ENCODE measurements at places on chromosomes 5 and 9.
A peak's percentile ranks its signal among the peaks of the same experiment; 100 is the strongest.

DNA sequence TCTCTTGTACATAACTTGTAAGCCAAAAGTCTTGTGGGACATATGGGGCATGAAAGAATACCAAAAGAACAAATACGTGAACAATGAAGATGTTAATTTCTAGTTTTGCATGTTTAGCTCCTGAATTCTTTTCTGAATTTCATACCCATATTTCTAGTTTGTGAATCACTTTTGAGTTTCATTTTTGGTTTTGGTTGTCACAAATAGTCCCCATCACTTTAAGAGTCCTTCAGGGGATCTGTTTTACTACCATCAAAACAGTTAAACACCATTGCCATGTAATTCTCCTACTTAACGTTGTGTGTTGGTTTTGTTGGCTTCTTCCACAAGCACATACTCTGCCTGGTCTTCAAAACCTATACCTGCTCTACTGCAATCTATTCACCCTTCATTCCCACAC, 27.0 kb downstream of the VCAN start:
- DNase-seq, result no peak

DNA sequence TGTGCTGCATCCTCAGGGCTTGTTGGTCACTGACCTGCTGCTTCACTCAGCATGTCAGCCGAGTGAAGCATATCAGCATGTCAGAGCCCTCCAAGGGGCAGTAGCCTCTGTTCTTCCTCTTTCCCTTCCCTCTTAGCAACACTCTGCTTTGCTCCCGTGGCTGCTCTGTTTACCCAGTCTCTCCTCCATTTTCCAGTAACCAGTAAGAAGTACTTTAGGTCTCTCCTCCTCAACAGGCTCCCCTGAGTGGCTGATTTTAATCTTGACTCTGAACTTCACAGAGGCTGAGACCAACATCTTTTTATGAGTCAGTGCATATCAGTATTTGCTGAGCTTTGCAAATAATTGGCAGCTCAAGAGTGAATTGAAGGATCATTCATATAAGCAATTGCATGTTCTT, 18.6 kb upstream of the ADRB2 start:
- DNase-seq, result no peak

- DNase-seq, result no peak
Measured at GRCh38 chr9:79300068-79300467, 271.7 kb upstream of the TLE4 start.

DNA sequence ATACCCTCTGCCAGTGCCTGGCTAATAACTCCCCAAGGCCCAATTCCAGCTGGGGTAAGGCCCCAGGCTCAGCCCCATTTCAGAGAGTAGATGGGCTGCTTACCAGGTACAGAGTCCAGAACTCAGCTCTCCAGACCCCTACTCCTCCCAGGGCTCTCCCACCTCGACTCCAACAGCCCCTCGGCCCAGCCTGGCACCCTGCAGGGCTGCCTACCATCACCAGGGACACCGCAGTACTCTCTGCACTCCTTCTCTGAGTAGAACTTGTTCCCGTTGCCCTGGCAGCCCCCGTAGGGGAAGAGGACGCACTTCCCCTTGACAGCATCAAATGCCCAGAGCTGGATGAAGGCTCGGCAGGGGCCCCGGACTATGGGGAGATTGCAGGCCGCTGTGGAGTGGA, 17.4 kb downstream of the AMBP start:
- no peak for DNase-seq

DNA sequence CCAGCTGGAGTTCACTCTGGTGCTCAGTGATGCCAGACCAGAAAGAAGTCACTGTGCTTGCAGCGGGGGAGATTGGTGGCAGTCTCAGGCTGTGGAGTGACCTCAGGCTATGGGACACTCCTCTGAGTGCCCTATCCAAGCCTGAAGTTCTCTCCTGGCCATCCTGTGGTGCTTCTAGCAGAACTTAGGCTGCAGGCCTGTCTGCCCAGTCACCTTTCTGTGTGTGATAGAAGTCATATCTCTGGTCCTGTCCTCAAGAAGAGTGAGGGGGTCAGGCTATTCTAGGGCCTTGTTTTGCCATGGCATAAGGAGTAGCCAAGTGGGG, 9.3 kb downstream of the PDLIM4 start:
- no peak for DNase-seq

GRCh38 chr5:94793113-94793815, 174.8 kb downstream of the SLF1 start:
- no peak for DNase-seq

GRCh38 chr5:73692981-73693380, 67.0 kb downstream of the ARHGEF28 start:
- DNase-seq, result no peak

GRCh38 chr9:21016701-21017491, 14.5 kb downstream of the HACD4 start:
- no peak for DNase-seq

- DNase-seq, result no peak
Measured at GRCh38 chr9:35681341-35682002, 7.7 kb downstream of the CA9 start.

- DNase-seq, result no peak
Measured at GRCh38 chr9:134253606-134254205, 72.5 kb upstream of the RXRA start.

DNA sequence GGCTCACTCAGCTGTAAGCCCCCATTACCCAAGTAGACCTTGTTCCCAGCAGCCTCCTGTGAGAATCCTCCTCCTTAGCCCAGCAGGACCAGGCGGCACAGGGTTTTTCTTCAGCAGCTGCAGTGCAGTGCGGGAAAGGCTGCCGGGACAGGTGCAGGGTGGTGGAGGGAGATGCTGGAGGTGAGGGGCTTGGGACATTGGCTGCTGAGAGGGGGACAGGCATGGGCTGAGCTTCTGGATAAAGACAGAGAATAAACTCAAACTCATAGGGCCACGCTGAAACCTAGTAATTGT, 174.7 kb downstream of the CACNA1B start:
- DNase-seq, result no peak

GRCh38 chr5:68049053-68049713, 166.4 kb upstream of the PIK3R1 start:
- no peak for DNase-seq

DNA sequence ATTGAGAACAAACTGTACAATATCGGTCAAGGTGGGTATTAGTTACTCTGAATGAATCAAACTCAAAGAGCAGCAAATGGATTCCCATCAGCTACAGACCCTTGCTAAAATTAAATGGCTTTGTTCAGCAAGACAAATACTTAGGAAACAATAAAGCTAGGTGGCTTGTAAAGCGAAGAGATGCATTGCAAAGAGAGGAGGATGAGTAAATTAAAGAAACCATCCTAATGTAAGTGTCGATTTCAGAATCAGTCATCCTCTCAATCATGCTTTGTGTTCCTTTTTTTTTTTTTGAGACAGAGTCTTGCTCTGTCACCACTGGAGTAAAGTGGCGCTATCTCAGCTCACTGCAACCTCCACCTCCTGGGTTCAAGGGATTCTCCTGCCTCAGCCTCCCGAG, 359.2 kb upstream of the ZNF462 start:
- DNase-seq, result no peak

GRCh38 chr5:84403773-84404172, 19.1 kb upstream of the EDIL3 start:
- DNase-seq, result no peak

GRCh38 chr5:132267931-132268768, 10.7 kb downstream of the PDLIM4 start:
- DNase-seq, result no peak

DNA sequence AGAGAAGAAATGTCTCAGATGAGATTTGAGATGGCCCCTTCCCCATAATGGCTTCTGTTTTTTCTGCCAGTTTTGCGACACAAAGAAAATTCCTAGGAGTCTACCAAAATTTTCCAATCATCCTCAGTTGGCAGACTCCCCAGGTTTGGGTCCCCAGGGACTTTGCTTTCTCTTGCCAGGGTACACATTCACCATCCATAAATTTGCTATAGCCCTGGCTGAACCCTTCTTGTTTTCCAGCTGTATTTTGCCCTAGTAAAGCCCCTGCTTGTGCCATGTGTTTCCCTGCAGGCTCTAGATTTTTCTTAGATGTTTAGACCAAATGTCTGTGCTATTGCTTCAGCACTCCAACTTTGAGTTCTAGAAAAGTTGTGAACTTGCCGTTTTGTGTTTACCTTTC, 283.2 kb downstream of the ANXA1 start:
- no peak for DNase-seq

DNA sequence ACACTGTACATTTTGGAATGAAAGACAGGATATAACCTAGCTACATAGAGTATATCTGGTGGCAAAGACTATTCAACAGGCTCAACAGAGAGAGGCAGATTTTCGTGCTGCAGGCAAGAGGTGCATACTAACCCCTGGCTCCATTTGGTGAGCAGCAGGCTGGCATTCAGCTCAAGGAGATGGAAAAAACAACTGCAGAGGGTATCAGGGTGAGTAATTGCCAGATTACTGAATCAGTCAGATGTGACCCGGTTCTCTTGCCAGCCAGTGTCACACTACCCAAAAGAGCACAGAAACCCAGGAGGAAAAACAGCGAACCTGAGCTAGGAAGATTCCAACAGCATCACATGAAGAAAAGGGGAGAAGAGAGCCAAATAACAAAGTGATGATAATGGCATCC, 130.4 kb upstream of the PRLR start:
- no peak for DNase-seq

DNA sequence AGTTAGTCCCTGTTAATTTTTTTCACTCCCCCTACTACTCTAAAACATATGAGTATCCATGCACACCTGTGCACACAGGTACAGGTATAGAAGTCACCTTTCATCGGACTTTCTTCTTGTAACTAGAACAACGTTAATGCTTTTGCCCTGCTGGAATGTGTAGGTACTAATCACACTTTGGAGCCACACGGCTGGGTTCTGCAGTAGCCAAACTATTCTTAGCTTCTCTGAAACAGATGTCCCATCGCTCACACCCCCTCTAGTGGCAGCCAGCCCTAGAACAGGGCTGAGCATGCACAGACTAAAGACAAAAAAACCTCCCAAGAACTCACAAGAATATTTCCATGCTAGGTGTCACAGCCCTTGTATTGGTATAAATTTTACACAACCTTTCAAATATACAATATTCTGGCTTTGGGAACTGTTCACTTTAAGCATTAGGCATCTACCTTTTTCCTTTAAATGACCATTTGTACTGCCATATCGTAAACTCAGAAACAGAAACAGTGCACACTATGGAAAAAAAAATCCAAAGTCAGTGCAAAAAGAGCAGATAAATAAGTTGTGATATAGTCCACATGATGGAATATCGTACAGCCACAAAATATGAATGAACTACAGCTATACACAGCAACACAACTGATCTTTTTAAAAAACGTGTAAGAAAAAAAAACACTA, 64.0 kb downstream of the RETREG1 start:
- peak; percentile 87 for DNase-seq

DNA sequence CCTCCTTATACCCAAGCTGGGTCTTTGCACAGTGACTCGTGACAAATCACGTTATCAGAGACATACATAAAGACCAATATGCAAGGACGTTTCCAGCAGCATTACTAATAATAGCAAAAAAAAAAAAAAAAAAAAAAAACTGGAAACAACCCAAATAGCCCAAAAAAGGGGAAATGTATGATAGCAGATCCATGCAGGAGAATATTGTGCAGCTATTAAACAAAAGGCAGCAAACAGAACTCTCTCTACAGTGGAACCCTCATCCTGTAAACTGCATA, 37.7 kb downstream of the C5orf15 start:
- no peak for DNase-seq

GRCh38 chr5:84057211-84057610, 327.5 kb downstream of the EDIL3 start:
- no peak for DNase-seq

DNA sequence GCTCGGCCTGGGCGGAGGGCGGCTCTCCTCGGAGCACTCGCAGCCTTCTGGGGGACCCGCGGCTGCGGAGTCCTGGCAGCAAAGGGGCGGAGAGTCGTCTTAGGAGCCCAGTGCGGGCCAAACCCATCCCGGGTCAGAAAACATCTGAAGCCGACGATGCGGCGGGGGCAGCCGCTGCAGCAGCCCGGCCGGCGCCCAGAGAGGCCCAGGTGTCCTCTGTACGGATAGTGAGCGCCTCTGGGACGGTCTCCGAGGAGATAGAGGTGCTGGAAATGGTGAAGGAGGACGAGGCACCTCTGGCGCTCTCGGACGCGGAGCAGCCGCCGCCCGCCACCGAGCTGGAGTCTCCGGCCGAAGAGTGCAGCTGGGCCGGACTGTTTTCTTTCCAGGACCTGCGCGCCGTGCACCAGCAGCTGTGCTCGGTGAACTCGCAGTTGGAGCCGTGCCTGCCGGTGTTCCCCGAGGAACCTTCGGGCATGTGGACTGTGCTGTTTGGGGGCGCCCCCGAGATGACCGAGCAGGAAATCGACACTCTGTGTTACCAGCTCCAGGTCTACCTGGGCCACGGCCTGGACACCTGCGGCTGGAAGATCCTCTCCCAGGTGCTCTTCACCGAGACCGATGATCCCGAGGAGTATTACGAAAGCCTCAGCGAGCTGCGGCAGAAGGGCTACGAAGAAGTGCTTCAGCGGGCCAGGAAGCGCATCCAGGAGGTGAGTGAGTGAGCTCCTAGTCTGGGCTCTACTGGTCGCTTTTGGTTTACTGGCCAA, 1.2 kb downstream of the JMY start:
- peak; percentile 56 for DNase-seq

DNA sequence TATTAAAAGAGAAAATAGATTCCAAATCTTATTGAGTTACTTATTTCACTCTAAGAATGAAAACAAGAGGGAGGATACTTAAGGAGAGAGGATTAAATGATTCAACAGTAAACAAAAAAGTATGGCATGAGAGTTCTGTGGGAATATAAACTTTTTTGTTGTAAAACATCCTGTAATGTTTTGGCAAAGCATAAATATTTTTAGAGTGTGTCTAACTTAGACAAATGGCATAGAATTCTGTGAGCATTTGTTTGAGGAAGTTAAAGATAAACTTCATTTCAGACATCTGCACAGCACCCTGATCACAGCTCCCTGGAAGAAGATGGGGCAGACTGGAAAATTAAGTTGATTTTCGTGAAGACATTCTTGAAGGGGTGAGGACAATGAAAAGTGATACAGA, 246.8 kb upstream of the HAPLN1 start:
- no peak for DNase-seq

DNA sequence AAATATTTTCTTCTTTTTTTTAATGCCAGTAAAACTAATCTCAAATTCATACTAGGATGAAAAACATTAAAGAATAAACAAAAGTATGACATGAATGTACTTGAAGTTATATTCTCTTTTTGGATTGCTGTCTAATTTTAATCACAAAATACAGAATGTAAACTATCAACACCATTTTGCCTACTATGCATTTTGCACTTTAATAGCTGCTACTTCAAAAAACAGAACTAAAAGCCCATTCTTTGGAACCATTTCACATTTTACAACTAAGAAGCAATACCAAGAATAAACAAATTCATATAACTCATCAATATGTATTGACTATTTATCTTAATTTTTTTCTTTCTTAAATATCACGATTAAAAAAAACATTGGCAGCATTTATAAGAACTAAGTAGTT, 58.1 kb downstream of the ADAMTS6 start:
- DNase-seq, result no peak

- no peak for DNase-seq
Measured at GRCh38 chr9:129305246-129305645, 127.2 kb upstream of the IER5L start.
